Stimulated activated CD4-positive, alpha-beta T cell treated with anti-CD3 and anti-CD28 coated beads, Interleukin-12 subunit alpha, Interleukin-12 subunit beta, amount 100 ng/mL, for 48 hours (primary cell): ENCODE measurements at places on chromosomes 16 and 17.
A peak's percentile ranks its signal among the peaks of the same experiment; 100 is the strongest.

DNA sequence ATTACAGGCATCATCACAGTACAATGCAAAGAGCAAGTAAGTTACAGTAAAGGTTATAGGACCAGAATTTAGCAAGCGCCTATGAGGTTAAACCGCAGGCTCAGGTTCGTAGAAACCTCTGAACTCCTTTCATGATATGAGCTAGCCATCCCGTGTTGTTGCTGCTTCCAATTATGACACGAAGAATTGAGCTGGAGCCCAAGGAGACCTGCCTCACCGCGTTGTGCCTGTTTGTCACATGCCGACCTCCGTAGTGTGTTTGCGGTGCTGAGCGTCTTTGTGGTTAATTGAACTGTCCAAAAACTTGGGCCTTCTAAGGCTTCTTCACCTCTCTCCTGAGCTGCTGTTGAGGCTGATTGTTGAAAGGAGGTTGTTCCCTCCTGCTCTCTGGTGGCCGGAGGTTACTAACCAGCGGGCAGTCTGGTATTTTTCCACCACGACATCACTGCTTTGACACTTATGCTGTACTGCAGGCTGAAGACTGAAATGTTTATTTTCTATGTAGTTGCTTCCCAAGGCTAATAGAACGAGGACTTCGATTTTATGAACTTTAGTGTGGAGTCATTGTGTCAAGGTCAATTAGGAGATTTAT is 67.5 kb downstream of the SEC14L1 start:
- DNase-seq: no peak

DNA sequence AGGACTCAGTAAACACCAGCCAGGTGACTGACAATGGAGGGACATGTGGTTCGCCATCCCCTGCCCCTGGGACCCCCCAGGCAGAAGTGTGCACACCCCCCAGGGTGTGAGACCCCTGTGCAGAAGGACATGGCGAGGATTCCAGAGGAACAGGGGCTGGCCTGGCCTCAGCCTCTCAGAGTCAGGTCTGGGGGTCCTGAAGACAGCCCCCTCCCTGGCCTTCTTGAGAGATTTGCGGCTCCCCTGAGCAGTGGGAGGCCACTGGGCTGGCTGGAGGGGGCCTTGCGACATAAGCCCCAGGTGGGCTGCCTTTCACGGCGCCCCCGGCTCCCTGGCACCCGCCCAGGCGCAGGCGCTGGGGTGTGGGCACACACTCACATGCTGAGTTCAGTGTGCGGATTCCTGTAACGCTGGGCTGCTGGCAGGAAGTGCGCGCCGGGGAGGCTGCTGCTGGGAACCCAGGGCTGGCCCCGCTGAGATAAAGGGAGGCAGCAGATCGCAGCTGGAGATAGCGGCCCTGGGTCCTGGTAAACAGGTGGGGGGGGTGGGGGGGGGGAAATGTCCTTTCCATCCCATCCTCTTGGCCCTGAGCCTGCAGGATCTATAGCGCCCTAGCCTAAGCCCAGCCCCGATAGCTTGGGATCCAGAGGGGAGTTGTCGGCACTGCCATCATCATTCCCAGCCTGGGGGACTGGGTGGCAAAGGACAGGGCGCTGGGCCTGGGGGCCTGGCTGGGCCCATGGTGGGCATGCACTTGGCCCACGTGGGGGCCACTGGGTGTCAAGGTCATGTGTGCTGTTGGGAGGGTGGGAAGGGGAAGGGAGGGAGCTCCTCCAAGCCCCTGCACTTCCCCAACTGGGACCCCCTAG is 27.1 kb downstream of the TMEM235 start:
- peak; percentile 63 for DNase-seq

DNA sequence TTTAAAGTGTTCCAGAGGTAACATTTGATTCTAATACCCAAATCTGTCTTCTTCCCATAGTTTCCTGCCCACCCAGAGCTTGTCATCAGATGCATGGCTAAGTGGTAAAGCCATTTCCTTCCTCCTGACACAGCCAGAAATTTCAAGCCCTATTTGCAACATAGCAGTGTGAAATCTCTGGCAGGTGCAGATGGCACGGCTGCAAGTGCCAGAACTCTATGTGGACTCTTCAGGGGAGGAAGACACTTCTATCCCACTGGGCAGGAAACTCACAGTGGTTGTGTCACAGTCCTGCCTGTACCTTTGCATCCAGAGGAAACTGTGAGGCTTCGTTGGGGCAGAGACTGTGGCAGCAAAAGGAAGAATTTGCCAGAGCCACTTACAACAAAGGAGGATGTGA is 13.2 kb downstream of the DYNLRB2 start:
- no peak for DNase-seq

GRCh38 chr17:1970843-1971384 is 54.2 kb downstream of the RTN4RL1 start:
- DNase-seq: no peak

GRCh38 chr17:59427425-59427921 is 96.0 kb downstream of the YPEL2 start:
- peak; percentile 48 for DNase-seq
